ENCODE measurements at places on chromosomes 12 and 14.

DNA sequence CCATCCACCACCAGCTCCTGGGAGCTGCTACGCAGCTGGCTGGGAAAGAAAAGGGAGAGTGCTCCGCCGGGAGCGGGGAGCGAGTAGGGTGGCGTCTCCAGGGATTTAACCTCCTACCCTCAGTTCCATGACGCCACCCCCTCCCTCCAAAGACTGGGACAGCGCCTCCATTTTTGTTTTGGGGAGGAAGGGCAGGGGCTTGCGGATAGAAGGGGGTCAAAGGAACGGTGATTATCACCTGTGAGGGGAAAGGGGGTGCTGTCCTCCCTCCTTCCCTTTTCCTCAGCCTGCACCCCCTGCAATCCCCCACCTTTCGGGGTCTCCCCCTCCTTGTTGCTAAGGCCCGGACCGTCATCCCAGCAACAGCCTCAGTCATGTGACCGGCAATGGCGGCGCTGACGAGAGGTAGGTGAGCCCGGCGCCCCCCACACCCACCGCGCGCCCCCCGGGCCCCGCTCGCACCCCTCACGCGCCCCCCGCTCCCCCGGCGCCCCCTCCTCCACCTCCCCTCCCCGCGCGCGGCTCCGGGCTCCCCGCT is at the start of gene DTX3:
Gene DTX3 (plus strand): TSS at position 371 of the 538 bp plus-strand sequence. CDS start 1,694 bp downstream, outside the sequence.
- DNase-seq: peak; percentile 21

GRCh38 chr12:92234533-92234932 is 88.9 kb upstream of the BTG1 start:
- no peak for DNase-seq

DNA sequence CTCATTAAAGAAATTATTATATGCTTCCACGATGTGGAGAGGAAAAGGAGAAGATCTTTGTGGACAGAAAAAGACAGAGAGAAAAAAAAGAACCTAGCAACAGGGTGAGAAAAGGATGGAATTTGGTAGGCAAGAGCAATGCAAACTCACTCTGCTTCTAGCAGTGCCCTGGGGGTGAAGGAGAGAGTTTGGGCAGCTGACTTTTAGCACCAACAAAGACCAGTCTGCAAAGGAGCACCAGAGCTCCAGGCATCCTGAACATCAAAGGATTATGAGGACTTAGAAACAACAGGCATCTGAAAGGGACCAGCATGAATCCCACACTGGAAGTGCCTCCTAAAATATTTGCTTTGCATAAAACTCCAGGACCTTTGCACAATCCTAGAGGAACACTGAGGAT is 32.8 kb upstream of the RERG start:
- DNase-seq: no peak

- no peak for DNase-seq
Observed at GRCh38 chr14:36942522-36943245, 229.7 kb downstream of the SLC25A21 start.

GRCh38 chr12:94762259-94762942 is 112.0 kb upstream of the TMCC3 start:
- DNase-seq: no peak

DNA sequence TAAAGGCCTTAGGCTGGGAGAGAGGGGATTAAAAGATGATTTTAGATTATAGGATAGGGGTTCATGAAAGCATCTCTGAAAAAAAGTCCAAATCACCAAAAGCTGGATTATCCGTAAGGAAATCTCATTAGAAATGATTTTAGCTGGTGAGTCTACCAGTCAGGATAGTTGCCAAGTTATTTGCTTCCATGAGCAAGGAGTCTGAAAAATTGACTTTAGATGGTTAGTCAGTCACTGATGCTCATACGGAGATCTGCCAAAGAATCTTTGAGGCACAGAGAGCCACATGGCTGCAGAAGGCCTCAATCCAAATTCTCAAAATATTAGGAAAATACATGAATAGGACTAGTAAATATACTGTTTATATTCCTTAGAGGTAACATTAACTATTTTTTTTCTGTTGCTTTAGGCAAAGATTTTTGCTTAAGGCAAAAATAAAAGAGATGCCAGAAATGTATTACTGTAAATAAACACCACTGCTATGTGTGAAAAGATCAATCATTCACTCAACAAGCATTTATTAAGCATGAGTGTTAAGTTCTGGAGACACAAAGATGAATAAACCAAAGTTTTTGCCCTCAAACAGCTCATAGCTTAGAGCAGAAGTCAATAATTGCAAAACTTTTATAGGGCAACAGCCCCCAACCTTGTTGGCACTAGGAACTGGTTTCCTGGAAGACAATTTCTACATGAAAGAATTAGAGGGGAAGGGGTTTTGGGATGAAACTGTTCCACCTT is 105.2 kb downstream of the BBS10 start:
- DNase-seq: no peak

DNA sequence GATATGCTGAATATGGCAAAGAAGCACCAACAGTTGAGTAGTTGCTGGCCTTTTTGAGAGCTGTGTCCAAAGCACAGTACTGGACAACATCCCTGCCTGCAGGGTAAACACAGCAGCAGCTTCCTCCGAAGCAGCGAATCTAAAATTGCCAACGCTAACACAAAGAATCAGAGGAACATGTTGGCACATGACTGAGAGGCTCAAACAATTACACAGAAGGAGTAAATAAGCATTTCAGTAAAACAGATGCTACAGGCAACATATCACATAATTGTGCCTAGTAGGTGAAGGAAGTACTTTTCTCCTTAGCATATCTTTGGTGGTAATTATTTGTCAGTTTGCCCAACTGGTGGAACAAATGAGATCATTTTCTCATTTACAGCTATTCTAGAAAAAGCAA is 52.1 kb downstream of the KICS2 start:
- no peak for DNase-seq

- no peak for DNase-seq
Observed at GRCh38 chr14:95191445-95192199, 34.3 kb upstream of the DICER1 start.

DNA sequence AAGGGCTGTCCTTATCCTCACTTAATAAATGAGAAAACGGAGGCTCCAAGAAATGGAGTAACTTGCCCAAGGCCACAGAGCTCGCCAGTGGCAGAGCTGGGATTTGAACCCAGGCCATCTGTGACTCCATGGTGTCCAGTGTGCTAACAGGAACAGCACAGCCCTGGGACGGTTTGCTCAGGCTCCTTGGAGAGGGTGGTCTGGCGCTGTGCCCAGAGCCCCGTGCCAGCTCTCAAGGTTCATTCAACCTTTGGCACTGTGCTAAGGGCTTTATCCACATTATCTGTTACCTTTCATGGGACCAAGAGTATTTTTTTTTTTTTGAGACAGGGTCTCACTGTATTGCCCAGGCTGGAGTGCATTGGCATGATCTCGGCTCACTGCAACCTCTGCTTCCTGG is 8.1 kb downstream of the DAO start:
- DNase-seq: no peak

- DNase-seq: no peak
Observed at GRCh38 chr12:92010853-92011701, 134.6 kb downstream of the BTG1 start.

- DNase-seq: no peak
Observed at GRCh38 chr14:80560800-80561657, 349.7 kb upstream of the DIO2 start.

- DNase-seq: no peak
Observed at GRCh38 chr12:104805186-104805585, 152.9 kb downstream of the SLC41A2 start.

GRCh38 chr12:39352471-39353017 is 90.4 kb downstream of the KIF21A start:
- no peak for DNase-seq

- DNase-seq: no peak
Observed at GRCh38 chr14:31566456-31566855, 5.3 kb downstream of the NUBPL start.

- DNase-seq: no peak
Observed at GRCh38 chr12:25796523-25797000, 161.9 kb upstream of the RASSF8 start.

- no peak for DNase-seq
Observed at GRCh38 chr12:31234955-31235867, 90.7 kb downstream of the SINHCAF start.

DNA sequence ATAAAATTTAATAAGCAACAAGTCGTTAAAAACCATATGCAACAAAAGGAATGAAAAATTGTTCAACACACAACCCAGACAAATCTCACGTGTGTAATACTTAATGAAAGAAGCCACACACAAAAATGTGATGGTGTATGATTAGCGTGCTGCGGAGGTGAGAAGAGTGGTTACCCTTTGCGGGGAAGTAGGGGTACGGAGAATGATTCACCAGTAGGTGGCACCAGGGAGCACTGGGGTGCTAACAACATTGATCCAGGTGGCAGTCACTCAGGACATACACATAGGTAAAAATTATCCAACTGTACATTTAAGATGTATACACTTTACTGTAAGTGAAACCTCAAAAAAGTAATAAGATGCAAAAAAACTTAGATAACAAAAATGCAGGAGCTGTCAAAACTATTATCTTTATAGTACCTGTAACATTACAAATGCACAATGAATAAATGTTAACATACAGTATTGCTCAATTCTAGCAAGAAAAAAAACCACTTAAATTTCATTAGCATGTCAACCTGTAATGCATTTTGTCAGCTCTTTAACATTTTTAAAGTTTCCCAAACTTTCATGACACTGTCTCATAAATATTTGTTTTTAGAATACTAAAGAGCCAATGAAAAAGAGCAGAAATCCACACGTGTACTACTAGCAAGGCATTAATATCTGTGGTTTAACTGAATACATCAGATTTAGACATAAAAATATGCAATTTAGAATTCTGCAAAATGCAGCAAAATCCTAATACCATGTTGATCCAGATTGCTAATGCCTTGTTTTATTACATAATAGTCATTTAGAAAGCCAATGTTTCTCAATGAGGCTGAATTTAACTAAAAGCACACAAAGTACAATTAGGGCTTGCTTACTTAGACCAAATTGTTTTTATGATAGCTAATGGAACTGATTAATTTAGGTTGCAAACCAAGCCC is 46.7 kb downstream of the TMCC3 start:
- DNase-seq: peak; percentile 8

DNA sequence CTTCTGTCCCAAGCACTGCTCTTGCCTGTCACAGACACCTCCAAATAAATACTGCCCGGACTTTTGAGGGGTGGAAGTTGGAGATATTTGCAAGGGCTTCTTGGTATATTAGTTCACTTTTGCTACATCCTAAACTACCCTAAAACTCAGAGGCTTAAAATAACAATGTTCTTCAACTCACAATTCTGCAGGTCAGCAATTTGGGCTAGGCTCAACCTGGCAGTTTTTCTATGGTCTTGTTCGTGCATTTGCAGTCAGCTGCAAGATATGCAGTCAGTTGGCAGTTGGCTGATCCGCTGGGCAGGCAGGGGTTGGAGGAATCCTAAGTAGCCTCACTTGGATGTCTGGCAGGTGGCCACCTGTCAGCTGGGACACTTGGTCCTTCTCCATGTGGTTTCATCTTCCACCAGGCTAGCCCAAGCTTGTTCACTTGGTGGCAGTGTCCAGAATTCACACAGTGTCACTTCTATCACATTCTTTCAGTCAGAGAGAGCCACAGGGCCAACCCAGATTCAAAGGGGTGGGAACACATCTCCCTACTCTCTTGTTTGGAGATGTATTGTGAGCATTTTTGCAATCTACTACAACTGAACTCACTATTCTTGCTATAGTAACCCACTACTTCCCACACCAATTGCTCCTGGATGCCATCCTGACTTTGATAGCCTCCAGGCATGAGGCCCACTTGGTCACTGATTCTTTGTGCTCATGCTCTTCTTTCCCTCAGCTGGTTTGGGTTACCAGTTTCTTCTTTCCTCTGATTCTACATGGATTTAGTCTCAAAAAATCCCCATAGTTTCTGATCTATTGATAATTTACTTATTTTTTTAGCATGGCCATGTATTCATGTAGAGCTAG is 27.8 kb upstream of the CAPRIN2 start:
- DNase-seq: no peak

- DNase-seq: no peak
Observed at GRCh38 chr12:450438-450837, 9.3 kb upstream of the B4GALNT3 start.

DNA sequence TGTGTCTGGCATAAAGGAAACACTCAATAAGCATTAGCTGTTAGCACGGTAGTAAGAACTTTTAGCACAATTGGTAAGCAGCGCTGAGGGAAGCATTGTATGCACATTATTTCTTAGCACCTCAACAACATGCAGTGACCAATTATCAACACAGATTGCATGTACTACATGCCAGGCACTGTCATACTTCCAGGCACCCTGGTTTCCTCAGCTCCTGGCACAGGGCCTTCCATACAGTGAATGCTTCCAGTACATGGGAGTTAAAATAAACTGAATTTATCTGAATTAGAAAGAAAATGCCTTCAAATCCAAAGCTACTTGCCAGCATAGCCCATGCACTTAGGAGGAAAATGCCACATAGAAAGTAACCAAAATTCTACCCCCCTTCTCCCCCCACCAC is 59.4 kb downstream of the TUNAR start:
- no peak for DNase-seq

- DNase-seq: no peak
Observed at GRCh38 chr14:49280566-49280965, 305.6 kb downstream of the RPS29 start.

DNA sequence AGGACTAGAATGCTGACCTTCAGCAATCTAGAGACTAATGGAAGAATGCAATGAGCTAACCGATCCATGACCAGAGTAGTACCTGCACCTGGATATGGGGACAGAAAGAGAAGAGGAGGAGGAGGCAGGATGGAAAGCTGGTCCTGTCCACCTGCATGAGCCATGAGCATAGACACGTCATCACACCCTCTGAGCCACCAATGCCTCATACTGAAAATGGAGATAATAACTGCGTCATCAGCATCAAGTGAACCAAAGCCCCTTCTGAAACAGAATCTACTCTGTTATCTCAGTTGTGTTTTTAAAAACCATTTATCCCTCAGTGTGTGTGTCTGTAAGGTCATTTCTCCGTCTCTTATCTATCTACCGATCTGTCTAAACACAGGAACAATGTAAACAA is 327.0 kb downstream of the BCL11B start:
- no peak for DNase-seq

DNA sequence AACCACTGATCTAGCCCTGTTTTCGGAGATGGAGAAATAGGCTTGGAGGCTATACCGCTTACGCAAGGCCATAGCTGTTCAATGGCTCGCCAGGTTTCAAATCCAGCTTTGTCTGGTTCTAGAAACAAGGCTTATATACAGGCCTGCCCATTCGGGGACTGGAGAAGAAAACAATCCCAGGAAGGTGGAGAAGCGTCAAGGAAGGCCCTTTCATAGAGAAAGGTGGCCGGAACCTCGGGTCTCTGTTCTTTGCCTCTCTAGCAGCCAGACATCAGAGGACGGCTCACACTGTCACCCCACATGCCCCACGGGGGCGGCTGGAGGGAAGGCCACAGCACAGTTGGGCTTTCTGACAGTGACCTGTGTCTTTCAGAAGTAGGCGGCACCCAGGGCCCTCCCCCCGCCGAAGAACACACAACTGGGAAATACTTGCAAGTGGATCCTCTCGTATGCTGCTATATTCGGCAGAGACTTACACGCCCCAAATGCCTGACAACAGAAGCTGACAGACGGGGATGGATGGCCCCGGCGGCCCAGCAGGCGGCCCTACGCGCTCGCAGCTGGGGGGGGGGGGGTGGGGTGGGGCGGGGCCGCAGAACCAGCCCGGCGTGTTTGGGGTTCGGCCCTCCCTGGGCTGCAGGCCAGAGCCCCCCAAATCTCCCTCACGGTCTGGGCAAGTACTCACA is 4.5 kb upstream of the SETD1B start:
- DNase-seq: peak; percentile 35

Measured in effector CD8-positive, alpha-beta T cell (primary cell).